ENCODE measurements at places on chromosomes 4 and X.
A peak's percentile ranks its signal among the peaks of the same experiment; 100 is the strongest.

DNA sequence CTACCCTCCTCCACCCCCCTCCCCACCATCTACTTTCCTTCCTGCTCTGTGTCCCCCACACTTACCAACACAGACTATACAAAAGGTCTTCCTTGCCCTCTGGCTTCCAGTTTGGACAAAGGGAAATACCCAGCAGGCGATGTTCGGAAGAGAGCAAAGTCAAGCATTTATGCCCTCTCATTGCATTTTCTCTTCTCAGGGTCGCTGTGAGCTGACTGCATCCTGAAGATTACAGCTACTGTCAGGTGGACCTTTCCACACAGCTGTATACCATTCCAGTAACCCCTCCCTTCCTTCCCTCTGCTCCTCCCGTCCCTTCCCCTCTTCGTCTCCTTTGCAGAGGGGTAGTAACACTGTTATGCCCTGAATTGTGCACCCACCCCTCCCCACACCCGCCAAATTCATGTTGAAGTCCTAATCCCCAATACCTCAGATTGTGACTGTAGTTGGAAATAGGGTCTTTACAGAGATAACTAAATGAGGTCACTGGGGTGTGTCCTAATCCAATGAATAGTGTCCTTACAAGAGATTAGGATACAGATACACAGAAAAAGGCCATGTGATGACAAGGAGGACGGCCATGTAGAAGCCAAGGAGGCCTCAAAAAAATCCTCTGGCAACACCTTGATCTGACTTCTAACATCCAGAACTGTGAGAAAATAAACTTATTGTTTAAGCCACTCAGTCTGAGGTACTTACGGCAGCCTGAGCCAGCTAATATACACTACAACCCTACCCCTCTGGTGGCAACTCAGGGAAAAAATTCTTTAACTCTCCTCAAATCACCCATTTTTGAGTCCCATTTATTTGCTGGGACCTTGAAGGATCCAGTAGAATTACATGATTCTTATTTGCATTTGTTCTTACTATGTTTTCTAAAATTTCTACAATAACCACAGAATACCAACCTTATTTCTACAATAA, 11.7 kb downstream of the MORF4L2 start:
- DNase-seq = no peak

GRCh38 chrX:38336538-38337240, 9.4 kb upstream of the RPGR start:
- no peak for DNase-seq

GRCh38 chr4:185997296-185997695, 71.7 kb upstream of the TLR3 start:
- no peak for DNase-seq

- DNase-seq = no peak
Observed at GRCh38 chrX:145292218-145292617, 44.9 kb downstream of the SPANXN1 start.

DNA sequence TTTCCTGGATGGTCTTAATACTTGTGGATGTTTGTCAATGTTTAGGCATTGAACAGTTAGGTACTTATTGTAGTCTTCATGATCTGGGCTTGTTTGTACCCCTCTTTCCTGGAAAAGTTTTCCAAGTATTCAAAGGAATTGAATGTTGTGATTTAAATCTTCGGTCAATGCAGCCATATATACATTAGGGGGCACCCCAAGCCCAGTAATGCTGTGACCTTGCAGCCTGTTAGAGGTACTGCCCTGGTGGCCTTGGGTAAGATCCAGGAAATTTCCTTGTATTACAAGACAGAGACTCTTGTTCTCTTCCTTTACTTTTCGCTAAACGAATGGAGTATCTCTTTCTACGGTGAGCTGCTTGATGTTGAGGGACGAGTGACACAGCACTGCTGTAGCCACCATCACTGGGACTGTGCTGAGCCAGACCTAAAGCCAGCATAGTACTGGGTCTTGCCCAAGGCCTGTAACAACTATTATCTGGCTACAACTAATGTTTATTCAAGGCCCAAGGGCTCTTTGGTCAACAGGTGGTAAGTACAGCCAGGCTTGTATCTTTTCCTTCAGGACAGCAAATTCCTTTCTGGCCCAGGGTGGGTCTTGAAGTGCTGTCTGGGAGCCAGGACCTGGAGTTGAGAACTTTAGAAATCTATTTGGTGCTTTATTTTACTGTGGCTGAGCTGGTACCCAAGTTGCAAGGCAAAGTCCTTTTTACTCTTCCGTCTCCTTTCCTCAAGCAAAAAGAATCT, 118.3 kb upstream of the ATOH1 start:
- peak; percentile 52 for DNase-seq

DNA sequence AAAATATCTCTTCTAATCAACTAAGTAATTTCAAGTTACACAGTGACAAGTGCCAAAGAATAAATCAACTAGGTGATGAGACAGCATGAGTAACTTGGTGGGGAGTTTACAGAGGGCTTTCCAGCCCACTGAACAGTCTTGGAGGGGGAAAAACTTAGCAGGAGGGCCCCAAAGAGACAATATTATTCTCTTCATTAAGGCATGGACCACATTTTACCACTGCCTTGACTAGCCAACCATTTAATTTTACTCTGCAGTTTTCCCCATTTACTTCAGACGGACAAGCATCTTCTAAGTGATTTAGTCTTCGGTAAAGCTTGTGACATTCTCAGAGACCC, 25.3 kb upstream of the GATB start:
- no peak for DNase-seq

- no peak for DNase-seq
Observed at GRCh38 chr4:170038232-170038631, 12.0 kb upstream of the MFAP3L start.

- DNase-seq = no peak
Observed at GRCh38 chr4:187380181-187380581, 615.4 kb upstream of the ZFP42 start.

GRCh38 chr4:185965426-185966384, 103.3 kb upstream of the TLR3 start:
- DNase-seq = no peak

- no peak for DNase-seq
Observed at GRCh38 chrX:63656871-63657580, 128.0 kb downstream of the ARHGEF9 start.

DNA sequence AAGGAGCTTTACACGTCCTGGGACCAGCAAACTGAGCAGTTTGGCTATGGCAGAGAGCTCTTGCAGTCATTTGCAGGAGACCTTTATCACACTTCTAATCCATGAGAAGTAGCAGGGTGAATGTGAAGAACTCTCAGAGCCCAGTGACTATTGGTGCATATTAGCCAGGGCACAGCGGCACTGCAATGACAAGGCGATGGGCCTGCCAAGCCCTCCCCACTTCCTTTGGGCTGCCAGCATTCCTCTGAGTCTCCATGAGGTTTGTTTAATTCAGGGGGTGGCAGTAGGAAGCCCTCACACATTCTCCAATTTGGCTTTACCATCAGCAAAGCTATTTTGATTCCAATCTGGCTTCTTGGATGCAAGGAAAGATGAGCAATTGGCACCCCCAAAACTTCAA, 79.2 kb upstream of the TSPAN7 start:
- DNase-seq = no peak

DNA sequence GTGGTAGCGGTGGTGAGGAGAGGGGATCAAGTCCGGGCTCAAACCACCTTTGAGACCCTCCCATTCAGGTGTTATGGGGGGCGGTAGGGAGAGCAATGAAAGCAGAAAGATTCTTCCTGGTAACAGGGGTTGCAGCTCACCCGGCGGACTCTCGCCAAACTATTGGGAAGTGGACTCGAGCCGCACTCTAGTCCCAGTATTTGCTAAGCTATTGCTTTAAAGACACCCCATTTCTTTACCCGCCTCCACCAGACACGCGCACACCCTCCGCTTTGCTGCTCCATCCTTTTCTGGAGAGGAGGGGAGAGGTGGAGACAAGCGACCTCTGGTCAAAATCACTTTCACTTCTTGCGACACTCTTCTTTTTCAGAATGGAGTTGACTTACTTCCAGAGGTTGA, 625 bp upstream of the GABRA4 start:
- DNase-seq = no peak

DNA sequence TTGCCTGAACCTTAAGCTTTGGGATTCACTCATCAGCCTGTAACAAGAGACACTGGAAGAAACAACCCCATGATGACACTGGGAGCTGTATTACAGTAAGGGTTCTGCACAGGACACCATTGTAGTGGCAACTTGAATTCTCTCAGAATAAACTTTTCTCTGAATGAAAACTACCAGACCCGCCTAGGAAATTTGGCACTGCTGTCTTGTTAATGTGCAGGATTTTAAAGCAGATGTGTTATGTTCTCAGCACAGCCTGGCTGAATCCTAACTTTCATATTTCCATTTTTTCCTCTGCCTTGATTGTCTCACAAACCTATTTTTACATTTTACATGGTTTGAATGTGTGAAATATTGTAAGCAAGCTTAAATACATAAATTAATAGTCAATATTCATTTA, 253.6 kb downstream of the UNC5C start:
- DNase-seq = no peak

- DNase-seq = no peak
Observed at GRCh38 chr4:77141964-77142645, 14.9 kb upstream of the CCNG2 start.

DNA sequence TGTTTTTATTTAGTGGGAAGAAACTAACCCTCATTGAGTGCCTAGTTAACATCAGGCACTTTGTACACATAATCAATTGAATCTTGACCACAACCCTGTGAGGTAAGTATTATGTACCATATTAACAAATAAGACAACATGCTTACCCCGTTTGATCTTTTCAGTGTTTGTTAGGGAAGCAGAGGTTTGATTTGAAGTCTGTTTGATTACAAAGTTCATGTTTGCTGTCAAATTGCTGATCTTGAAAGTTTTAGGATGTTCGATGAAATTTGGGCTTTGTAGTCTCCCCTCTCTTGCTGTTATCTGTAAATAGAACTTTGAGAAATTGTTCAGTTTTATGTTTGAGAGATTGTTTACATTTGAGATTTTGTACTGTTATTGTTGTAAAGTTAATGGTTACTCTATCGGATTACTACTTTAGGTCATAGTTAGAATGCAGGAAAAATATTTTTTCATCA, 13.4 kb upstream of the ADH4 start:
- DNase-seq = no peak
